HTR-8/SVneo (cell line): ENCODE measurements at places on chromosomes 4 and X.

- no peak for DNase-seq
Observed at GRCh38 chr4:48986654-48987164, 634 bp downstream of the CWH43 start.

DNA sequence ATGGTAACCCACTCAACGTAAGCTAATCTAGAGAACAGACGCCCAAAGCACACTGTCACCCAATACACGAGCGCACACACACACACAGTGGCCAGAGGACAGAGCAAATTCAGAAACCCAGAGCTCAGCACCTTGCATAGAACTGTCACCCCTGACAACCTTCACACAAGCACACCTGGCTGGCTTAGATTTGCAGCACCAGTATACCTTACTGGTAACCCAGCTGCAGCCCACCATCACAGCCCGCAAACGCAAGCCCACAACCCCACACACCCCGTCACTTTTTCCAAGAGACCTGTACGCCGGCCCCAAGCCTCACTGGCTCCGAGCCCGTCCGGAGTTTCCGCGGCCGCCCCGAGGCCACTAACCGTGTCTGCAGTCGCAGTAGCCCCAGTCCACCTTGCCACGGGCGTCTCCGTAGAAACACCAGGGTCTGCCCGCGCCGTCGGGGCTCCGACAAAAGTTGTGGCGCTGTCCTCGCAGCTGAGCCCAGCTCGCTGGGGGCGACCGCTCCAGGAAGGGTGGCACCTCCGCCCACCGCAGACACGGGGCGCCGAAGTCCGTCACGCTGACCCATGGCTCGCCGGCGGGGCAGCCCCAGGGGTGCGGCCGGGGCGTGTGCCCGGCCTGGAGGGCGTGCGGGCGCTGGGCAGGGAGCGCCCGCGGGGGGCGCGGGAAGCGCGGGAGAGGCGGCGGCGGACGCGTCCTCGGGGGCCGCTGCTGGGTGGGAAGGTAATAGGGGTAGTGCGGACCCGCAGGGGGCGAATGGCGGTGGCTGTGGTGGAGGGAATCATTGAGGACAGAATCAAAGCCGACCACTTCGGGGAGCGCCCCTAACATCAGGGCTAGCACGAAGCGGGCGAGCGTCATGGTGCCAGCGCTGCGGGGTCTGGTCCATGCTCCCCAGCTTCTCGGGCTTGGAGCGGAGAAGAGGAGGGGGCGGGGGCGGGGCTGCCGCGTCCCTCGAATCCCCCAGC lies 664 bp downstream of the PRSS12 start:
- DNase-seq: peak; percentile 12

GRCh38 chrX:30620125-30620524 lies 33.1 kb upstream of the GK start:
- DNase-seq: no peak

GRCh38 chr4:42080306-42080705 lies 72.1 kb downstream of the BEND4 start:
- no peak for DNase-seq

- no peak for DNase-seq
Observed at GRCh38 chrX:93977641-93978040, 303.6 kb downstream of the FAM133A start.
